Activated CD4-positive, alpha-beta T cell treated with anti-CD3 and anti-CD28 coated beads for 24 hours (primary cell): ENCODE measurements at places on chromosomes 12 and 14.
A peak's percentile ranks its signal among the peaks of the same experiment; 100 is the strongest.

DNA sequence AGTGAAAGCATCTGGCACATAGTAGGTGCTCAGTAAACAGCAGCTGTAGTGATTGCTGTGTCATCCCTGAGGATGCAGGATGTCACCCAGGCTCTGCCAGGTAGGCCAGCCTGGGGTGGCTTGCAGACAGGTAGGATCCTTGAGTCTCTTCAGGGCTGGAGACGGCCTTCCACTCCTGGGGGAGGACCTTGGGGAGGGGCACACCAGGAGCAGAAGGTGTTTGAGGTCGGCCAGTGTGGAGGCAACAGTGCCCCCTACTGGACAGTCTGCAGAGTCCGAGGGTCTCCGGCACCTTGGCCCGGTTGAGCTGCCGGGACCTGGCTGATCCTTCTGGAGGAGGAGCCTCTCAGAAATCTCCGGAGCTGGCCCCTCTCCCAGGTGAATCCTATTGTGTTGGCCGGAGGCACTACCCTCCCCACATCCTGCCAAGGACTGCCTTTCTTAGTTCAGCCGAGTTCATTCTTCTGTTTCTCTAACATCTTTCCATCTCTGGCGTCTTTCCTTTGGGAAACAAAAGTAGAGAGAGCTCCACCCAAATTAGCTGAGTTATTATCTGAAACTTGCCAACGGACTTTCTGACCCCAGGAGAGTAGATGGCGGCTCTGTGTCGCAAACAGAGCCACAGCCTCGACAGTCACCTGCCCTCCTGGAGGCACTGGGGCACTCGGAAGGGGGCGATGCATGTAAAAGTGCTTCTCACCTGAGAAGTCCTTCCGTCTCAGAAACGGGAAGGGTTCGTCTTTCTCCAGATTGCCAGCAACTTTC is 41.8 kb upstream of the CLMN start:
- DNase-seq: peak; percentile 28

DNA sequence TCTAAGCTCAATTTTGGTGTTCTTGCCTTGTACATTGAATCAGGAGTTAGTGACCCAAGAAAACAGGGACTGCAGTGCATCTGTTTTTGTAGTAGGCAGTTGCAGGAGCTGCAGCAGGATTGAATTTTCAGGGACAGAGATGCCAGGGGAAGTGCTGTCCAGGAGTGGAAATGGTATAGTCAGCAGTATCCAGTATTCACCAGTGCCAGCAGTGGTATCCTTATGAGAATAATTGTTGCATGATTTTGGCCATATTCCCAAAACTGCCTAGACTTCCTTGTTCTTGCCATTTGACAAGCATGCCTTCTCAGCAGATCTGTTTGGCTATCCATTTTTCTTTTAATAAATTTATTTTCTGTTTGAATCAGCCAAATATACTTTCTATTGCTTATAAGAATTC is 18.6 kb upstream of the ABCD2 start:
- no peak for DNase-seq

GRCh38 chr14:100031506-100032281 is 33.5 kb upstream of the EVL start:
- DNase-seq: no peak

DNA sequence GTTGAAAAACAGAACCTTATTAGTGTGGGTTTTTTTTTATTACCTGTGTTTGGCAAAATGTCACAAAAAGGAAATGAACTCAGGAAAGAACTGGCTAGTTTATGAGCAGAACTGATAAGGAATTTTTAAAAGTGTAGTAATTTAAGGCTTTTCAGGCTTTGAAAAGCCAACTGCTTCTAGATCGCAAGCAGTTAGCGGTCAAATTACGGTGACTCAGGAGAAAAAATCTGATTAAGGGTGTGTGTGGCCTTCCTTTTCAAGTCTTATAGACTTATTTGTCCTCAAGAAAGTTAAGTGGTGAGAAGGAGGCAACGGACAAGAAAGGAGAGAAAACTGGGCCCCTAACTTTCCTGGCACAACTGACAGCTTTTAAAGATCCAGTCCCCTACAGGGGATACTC is 33.4 kb downstream of the PDZRN4 start:
- DNase-seq: no peak

DNA sequence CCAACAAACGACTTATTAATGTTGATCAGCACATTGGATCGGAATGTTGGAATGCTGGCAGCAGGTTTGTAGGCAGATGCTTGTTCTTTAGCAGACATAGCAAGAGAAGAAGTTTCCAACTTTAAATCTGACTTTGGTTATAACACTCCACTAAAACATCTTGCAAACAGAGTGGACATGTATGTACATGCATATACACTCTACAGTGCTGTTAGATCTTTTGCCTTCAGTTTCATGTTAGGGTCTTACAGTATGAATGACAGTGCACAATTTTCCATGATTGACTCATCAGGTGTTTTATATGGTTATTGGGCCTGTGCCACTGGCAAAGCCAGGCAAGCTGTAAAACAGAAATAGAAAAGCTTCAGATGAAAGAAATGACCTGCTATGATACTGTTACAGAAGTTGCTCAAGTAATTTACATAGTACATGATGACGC is 14.3 kb upstream of the DHRS7 start:
- no peak for DNase-seq

GRCh38 chr12:127165567-127166392 is 1101.2 kb upstream of the TMEM132C start:
- DNase-seq: peak; percentile 75

DNA sequence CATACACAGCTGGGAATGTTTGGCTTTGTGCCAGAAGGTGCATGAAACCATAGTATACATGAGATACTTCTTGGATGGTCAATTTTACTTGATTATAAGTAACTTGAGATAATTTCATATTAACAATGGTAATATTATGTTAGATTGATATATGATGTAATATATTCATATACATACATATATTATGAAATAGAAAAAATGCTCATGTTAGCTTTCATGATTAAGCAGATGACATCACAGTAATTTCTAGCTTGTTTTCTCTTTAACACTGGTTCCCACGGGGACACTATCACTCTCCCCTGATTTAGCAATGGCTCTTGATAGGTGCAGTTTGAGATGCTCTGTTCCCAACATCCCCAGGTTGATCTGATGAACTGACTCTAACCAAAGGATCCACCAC is 35.4 kb upstream of the NTF3 start:
- no peak for DNase-seq

GRCh38 chr12:55039395-55040354 is 19.9 kb downstream of the NEUROD4 start:
- DNase-seq: no peak
